ENCODE measurements at places on chromosomes 1 and 21.
A peak's percentile ranks its signal among the peaks of the same experiment; 100 is the strongest.

- no peak for DNase-seq
Observed at GRCh38 chr1:207565546-207566468, 69.8 kb downstream of the CR1 start.

GRCh38 chr21:36704281-36704957, 5.5 kb downstream of the SIM2 start:
- DNase-seq: no peak

- no peak for DNase-seq
Observed at GRCh38 chr1:36136535-36136934, 11.5 kb upstream of the COL8A2 start.

DNA sequence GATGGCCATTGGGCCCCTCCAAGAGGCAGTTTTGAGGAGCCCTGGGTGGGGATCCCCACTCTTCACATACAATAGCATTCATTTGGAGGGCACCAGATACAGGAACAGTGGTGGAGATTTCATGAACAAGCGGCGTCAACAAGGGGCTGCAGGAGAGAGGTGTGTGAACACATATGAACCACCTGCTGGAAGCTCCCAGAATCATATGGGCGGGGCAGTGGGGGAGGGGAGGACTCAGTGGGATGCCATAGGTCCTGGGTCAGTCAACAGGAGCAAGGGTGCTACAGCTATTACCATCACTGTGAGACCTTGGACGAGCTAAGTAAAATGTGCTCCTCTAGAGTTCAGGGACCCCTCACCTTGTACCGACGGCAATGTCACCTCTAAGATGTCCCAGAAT, 100.4 kb upstream of the IRF2BP2 start:
- no peak for DNase-seq

- no peak for DNase-seq
Observed at GRCh38 chr1:94798462-94798861, 21.7 kb upstream of the SLC44A3 start.

DNA sequence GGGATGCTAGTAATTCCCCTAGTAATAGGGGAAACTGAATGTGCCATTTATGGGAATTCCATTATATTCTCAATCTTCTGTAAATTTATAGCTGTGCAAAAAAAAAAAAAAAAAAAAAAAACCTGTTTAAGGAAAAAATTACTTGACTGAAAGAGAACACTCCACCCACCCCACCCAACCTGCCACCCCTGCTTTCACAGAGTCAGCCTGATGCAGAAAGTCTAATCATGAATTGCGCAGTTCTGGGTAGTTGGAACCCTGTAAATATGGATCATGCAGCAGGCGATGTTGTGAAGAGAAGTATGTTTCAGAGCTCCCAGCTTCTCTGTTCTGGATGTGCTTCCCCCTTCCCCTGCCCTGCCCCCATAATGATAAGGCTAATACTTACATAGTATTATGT, 19.6 kb upstream of the LAMC2 start:
- no peak for DNase-seq

- DNase-seq: no peak
Observed at GRCh38 chr1:173015629-173016028, 35.1 kb downstream of the TNFSF18 start.

DNA sequence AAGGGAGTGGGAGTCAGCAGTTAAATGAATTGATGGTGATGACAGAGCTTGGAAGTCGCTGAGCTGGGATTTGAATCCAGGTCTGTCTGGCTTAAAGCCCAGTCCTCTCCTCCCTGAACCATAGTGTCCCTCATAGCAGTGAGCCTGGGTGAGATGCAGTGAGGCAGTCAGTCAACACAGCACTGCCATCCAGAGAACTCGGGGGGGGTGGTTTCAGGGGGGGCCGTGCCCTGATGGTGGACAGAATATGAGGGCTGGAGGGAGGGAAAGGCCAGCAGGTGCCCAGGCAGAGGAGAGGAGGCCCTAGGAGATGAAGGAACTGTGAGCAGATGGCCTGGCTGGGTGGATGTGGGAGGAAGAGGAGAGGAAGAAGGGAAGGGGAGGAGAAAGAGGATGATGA, 405.6 kb downstream of the PTPRU start:
- DNase-seq: no peak

DNA sequence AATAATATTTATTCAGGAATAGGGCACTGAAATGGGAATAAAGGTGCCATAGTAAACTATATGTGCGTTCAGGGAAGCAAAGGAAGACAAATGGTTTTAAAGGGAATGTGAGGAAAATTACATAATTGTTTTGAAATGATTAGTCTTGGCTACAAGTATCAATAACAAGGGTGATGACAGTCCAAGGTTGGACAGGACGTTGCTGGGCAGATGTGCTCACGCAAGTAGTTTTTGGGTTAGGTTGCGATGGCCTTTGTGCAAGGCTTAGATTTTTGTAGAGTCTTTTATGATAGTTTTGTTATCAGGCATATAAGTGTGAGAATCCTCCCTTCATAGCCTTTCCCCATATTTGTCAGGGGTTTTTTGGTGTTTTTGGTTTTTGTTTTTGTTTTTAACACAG, 57.0 kb downstream of the SPATA6 start:
- no peak for DNase-seq

DNA sequence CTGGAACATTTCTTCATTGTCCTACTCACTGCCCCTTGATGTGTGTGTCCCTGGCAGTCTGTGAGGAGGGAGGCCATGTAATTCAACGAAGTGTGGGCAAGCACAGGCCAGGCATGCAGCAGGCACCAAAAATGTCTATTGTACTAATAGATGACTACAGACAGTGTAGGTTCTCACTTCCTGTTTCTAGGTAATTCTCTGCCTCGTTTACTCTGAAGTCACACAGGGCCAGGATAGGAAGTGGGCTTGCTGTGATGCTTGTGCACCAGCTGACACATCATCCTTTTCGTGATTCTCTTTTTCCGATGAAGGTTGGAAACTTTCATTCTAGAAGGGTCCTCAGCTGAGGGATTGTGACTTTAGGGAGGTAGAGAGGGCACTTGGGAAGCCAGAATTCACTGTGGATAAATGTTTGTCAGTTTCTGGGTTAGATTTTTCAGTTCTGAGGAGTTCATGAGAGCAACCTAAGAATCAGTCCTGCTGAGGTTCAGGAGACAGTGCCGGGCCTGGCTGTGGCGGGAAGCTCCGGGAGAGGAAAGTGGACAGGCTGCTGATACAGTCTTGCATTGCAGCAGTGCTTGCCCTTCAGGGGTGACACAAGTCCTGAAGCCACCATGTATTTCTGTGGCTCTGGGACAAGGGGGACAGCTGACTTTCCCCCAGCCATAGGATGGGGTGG, 4.3 kb upstream of the CSF1 start:
- peak; percentile 51 for DNase-seq

- DNase-seq: no peak
Observed at GRCh38 chr1:229238674-229239415, 32.1 kb upstream of the RAB4A start.

DNA sequence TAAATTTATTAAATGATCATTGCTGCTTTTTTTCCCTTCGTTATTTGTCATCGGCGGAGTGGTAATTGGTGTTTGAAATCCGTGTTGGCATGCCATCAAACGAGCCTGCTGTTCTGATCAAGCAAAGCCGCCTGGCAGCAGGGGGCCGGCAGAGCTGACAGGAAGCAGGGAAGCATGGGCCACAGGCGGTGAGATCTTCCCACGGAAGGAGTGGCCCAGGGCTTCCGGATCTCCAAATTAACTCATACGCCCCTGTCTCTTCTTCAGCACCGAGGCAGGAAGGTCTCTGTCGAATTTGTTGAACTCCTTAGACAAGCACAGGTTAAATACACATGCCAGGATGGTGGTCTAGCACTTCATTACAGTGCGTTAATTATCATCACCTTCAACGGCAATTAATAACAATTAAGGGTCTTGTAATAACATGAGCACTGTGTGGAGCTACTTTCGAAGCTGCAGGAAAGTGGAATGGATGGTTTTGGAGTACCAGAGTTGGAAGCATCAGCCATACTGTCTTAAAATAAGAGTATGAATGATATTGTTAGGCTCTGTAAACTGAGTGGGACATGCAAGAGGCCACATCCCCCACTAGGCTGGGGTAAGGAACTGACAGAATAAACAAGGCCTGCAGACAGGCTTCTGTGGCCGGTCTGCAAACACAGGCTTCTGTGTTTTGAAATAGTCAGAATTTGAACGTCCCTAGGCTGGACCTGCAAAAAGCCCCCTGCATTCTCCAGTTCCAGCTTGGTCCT, 199.4 kb upstream of the DAB1 start:
- no peak for DNase-seq

- DNase-seq: no peak
Observed at GRCh38 chr1:87398641-87399040, 70.0 kb downstream of the LMO4 start.

GRCh38 chr1:62424411-62424810, 12.4 kb upstream of the USP1 start:
- DNase-seq: no peak

DNA sequence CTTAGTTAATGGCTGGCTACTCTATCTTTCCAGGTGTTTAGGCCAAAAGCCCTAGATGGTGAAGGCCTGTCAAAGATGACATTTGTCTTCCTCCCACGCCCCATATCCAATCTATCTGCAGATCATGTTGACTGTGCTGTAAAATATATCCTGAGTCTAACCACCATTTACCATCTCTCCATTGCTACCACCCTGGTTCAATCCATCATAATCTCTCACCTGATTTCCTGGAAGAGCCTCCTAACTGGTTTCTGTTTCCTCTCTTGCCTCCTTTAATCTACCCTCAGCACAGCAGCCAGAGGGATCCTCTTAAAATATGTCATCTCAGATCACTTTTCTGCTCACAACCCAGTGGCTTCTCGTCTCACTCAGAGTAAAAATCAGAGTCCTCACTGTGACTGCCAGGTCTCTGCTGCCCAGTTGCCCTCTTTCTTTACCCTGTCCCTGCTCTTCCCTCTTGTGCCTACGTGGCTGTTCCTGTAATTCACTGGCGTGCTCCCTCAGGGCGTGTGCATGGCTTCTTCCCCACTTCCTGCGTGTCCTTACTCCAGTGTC, 17.8 kb downstream of the TMEM50A start:
- DNase-seq: no peak

GRCh38 chr1:6833804-6834203, 48.5 kb downstream of the CAMTA1 start:
- no peak for DNase-seq

- no peak for DNase-seq
Observed at GRCh38 chr1:119483441-119484200, 23.4 kb upstream of the HSD3B1 start.

DNA sequence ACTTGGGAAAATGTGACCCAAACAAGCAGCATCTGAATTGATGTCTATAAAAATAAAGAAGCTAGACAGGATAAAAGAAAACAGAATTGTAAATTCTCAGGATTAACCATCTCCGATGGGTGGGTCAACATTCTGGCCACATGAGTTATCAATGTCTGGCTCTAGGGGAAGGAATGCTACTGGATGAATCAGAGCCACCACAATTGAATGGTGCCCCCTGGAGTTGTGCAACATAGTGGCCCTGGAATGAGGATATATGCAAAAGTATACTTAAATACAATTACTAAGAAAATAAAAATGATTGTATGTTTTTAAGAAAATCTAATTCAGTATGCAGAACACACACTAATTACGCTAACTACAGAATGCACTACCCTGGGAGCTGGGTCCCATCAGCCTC, 185.6 kb downstream of the TGFBR3 start:
- DNase-seq: no peak

DNA sequence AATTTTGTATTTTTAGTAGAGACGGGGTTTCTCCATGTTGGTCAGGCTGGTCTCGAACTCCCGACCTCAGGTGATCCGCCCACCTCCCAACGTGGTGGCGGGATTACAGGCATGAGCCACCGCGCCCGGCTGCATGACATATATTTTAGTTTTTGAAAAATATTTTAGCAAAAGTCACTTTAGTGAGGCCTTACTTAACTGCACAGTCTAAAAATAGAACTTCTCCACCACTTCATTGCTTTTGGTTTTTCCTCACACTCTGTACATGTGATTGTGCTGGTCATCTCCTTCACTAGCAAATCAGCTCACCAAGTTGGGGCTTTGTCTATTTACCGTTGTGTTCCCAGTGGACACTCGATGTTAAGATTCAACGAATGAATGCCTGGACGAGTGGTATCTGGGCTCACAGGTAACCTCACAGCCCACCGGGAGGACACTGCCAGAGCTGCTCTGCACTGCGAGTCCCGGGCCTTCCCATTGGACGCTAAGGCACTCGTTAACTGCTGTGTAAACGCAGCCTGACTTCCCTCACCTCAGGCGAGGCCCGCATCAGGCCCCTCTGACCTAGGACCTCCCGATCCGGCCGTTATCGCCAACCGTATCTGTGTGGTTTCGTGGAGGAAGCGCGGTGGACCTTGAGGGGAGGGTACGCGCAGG, 14.0 kb upstream of the ZNF692 start:
- peak; percentile 62 for DNase-seq

DNA sequence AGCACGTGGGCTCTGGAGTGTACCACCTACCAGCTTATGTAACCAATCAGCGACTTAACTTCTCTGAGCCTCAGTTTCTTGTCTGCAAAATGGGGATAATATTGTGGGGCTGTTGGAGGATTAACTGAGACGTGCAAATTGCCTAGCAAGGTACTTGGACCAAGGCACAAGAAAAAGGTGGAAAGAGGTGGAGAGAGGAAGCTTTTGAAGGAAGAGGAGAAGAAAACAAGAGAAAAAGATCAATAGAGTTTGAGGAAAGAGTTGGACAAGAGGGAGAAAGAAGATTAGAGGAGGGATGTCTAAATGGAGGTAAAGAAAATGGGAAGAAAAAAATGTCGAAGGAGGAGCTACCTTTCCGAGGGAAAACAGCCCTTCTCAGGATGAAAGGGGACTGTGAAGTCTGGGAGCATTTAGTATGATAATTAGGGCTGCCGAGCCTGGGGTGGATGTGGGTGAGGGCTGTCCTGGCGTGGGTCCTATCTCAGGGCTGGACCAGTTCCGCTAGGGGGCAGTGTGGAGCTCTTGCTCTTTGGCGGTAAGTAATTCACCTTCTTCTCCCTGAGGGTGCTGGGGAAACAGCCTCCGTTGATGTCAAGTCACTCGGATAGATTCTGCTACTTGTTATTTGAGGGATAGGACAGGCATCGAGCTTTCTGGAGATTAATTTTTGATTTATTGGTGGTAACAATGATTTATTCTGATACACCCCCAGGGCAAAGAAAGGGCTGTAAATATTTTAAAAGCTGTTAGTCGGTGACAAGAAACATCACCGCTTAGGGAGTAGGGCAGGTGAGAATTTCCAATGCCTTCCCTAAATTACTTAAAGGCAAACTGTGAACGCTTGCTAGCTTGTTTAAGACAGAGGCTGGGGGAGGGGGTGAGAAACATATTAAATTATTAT, 79.0 kb upstream of the NFASC start:
- peak; percentile 89 for DNase-seq

DNA sequence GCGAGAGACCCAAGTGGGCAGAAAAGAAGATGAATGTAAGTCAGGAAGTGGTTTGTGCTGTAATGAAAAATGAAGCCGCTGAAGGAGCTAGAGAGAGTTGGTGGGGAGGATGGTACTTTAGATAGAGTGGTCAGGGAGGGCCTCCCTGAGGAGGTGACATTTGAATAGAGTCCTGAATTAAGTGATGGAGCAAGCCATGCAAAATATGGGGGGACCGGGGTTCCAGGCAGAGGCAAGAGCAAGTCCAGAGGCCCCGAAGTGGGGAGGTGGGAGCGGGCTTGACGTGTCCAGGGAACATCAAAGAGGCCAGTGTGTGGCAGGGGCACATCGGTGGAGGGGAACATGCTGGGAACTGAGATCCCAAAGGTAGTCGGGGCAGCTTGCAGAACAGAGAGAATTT, 43.1 kb downstream of the OPRD1 start:
- DNase-seq: no peak

All from thymus (tissue), 14 donors.